ENCODE measurements at places on chromosomes 5 and 9.

DNA sequence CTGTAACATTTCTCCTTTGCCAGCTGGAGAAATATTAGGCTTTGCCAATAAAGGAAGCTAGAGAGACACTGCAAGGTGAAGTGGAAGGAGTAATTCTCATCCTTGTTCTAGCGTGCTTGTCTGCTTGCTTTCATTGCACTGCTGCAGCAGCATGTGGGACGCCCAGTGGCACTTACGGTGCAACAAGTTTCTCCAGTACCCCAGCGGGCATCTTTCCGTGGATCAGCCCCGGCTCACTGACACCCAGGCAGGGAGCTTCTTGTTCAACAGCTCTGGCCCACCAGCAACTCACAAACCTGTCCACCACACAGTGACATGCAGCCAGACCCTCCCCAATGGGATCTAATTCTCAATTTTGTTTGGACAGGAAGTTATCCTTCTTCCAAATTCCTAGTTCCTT is 233.2 kb downstream of the GLIS3 start:
- DNase-seq: no peak

DNA sequence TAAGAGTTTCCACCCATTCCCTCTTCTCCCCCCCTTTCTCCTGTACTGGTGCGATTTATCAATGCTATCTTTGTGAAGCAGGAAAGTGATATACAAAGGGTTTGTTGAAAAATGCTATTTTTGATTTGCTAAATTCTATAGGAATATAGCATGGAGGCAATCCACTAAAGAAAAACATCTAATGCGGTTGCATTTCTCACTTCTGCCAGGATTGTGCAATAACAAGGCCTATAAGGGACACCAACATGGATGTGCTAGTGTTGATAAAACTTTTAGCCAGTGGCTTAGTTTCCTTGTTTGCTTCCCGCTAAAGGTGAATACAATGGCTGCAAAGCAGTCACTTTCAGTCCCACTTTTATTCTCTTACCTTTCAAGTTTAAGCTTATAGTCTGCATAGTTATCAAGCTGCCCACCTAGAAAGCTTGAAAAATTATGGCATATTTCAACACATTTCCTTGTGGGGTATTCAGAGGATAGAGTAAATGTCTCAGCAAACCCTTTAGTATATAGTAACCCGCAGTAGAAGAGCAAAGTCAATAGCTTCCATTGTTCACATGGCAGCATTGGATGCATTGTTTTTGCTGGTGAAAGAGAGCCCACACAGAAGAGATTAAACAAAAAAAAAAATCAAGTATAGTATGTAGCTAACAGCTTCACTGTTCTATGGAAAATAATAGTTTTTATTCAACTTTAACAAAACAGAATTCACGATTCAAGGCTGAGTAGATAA is 674.6 kb upstream of the SEMA6A start:
- DNase-seq: no peak

DNA sequence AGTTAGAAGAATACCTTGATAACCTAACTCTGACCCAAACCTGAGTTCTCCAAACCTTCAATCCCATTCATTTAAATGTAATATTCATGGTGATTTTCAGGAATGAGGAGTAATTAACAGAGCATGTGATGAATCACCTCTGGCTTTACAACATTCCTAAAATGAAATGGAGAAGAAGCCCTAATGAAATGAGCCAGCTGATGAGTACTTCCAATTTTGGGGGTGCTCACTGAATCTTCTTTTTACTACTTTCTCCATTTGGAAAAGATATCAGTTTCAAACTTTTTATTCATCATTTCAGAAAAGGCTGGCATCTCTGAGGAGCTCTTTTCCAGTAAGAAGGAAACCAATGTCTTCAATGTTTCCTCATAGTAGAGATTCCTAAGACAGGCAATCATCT is 2.9 kb upstream of the SPINK5 start:
- no peak for DNase-seq

GRCh38 chr5:80184235-80185023 is 71.4 kb downstream of the SERINC5 start:
- DNase-seq: no peak

GRCh38 chr9:133686642-133687575 is 50.7 kb downstream of the DBH start:
- no peak for DNase-seq

DNA sequence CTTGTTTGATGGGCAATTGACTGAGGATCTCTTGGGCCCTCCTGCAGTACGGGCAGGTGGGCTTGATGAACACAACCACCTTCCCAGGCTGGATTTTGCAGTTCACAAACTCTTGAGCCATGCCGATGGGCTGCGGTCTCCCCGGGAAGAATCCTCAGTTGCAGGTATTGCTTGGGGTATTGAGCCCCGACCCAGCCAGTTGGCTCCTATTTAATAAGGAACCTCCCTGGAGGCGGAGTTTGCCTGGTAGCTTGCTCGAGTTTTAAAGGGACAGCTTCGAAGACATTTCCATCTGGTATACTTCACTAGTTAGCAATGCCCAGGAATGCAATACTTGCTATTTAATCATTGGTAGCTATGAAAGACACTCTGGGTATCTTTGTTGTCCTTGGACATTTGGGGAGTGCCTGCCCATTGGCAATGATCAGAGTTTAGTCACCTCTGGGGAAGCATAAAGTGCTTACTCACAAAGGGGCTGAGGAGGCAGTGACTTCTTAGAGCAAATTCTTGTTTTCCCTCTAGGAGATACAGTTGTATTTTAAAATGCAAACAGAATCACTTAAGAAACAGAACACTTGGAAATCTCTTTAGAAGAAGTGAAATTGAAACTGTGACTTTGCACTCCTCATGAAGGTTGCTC is at the start of gene GLRX:
Gene GLRX (minus strand): TSS at position 185 of the 640 bp plus-strand sequence. CDS start 64 bp downstream, at position 121.
- DNase-seq: peak; percentile 69

- DNase-seq: no peak
Measured at GRCh38 chr9:84163052-84163650, 177.4 kb downstream of the SLC28A3 start.

GRCh38 chr9:98008764-98009163 is 25.6 kb downstream of the ANP32B start:
- DNase-seq: no peak

GRCh38 chr5:40775085-40775845 is 19.5 kb upstream of the TTC33 start:
- DNase-seq: no peak

DNA sequence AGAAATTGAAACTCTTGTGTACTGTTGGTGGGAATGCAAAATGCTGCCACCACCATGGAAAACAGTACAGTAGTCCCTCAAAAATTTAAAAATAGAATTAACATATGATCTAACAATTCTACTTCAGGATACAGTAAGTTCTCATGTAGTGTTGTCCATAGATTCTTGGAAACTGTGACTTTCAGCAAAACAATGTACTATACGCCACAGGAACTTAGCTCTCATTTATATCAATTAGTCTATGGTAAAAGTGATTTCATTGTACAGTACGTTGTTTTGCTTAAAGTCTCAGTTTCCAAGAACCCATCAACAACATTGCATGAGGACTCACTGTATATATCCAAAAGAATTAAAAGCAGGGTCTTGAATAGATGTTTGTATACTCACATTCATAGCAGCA is 233.5 kb upstream of the GAS1 start:
- no peak for DNase-seq

DNA sequence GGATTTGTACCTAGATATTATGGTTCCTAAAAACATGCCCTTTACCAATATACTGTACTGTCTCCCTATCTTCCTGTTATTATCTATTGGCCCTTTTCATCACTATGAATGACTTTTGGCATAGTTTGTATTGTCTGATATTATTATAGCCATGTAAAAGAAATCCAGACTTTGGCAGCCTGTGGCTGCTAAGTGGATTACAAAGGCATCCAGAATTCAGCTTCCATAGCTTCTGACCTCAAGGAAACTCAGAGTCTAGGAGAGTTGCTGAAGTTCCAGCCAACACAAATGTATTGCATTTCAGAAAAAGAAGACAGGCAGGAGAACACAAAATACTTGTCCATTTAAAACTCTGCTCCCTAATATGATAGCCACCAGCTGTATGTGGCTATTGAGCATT is 319.2 kb upstream of the MPDZ start:
- DNase-seq: no peak

DNA sequence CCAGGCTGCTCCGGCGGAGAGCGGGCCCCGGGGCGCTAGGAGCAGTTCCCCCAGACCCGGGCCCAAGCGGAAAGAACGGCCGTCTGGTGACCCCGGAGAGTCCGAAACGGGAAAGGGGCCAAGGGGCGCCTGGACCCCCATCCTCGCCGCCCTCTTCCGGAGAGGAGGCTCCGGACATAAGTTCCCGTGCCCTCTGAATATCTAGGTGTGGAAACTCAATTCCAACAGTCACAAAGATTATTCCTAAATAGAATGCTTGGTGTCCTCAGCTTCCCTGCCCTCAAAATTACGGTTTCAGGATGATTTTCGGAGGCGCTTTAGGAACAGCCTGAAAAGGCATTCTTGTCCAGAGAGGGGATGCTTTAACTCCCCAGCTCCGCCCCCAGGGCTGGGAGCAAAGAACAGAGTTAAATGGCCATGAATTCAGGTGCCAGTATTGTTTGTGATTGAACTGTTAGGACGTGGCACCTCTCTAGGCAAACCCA is 681 bp upstream of the LHFPL2 start:
- no peak for DNase-seq

DNA sequence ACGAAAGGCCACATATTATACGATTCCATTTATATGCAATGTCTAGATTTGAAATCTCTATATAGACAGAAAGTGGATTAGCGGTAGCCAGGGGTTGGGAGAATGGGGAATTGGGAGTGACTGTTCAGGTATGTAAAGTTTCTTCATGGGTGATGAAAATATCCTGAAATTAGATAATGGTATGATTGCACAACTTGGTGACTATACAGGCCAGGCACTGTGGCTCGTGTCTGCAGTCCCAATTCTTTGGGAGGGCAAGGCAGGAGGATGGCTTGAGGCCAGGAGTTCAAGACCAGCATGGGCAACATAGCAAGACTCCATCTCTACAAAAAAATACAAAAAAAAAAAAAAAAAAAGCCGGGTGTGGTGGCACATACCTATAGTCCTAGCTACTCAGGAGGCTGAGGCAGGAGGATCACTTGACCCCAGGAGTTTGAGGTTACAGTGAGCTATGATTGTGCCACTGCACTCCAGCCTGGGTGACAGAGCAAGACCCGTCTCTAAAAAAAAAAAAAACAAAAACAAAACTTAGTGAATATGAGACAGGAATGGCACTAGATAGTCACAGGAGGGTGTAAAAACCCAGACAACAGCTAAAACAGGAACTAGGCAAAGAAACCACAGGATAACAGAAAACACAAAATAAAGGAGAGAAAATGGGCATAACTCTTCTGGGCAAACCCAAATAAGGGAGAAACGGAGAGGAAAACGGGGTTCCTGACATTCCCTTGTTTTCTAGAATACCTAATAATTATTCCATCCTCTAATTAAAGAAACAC is 72.1 kb upstream of the ZNF618 start:
- no peak for DNase-seq

GRCh38 chr5:16625096-16625495 is 8.3 kb upstream of the RETREG1 start:
- no peak for DNase-seq

- DNase-seq: no peak
Measured at GRCh38 chr5:38673671-38674071, 117.2 kb upstream of the LIFR start.

DNA sequence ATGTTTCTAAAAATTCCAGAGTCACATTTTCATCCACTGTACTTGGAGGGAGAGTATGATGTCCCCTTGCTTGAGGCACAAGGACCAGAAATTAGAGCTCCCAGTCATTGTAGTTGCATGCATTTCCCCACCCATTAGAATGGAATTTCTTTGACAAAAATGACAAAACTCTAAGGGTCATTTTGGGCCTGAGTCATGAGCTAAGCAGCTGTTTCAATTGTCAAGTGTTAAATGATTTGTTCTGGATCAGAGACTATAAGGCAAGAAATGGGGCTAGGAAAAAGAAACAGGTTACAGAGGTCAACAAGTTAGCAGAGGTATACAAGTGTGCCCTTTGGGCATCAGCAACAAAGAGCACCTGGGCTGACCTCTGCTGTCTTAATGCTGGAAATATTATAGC is 131.2 kb upstream of the IQGAP2 start:
- no peak for DNase-seq

DNA sequence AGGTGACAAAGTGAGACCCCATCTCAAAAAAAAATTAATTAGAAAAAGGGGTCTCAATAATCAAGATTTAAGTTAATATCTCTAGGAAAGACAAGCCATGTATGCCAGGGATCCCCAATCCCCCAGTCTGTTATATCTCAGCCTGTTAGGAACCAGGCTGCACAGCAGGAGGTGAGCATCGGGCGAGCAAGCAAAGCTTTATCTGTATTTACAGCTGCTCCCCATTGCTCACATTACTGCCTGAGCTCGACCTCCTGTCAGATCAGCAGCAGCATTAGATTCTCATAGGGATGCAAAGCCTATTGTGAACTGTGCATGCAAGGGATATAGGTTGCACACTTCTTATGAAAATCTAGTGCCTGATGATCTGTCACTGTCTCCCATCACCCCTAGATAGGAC is 116.8 kb downstream of the TARS1 start:
- no peak for DNase-seq

GRCh38 chr9:115847216-115847615 is 306.4 kb upstream of the PAPPA start:
- no peak for DNase-seq

GRCh38 chr9:6758498-6759184 is 868 bp downstream of the KDM4C start:
- no peak for DNase-seq

- DNase-seq: no peak
Measured at GRCh38 chr5:132867046-132867451, 607 bp downstream of the UQCRQ start.

DNA sequence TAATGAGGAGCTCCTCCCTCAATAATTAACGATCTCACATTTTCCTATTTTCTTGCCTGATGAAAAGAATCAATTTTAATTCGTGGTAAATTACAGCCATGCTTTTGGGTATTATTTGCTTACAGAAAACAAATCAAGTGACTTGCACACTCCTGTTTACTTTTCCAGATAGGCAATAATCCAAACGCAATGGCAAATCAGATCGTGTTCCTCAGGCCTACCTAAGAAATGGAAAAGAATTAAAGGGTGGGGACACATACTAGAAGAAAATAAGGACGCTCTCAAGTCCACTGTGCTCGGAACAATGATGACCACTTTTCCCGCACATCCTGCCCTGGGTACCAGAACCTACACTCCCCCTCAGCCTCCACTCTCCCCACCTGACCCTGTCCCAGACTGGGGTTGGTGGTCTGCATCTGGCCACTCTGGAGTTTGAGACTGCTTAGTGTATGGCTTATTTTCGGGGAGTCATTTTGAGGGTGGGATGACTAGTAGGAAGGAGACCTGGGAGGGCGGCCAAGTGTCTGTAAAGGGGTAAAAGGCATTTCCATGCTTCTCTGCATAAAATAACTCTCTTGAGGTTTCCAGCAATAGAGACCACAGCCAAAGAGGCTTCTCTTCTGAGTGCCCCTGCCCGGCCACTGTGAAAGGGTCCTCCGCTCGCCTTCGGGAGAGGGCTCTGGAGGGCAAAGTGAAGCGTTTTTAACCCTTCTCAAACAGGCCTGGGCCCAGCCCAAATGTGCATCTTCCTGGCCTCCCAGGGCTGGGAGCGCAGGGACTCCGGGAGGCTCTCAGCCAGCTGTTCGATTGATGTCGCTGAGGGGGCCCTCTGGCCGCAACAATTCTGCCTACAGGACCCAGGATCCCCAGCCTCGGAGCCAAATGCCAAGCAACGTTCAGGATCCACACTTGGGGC is 4.5 kb upstream of the OTP start:
- DNase-seq: no peak

- no peak for DNase-seq
Measured at GRCh38 chr5:157729858-157730257, 1.4 kb upstream of the THG1L start.

All from CD4-positive, alpha-beta T cell treated with Interleukin-21 for 1 hour (primary cell).